Glutamatergic neuron (in vitro differentiated cells): ENCODE measurements at places on chromosomes 4 and X.

DNA sequence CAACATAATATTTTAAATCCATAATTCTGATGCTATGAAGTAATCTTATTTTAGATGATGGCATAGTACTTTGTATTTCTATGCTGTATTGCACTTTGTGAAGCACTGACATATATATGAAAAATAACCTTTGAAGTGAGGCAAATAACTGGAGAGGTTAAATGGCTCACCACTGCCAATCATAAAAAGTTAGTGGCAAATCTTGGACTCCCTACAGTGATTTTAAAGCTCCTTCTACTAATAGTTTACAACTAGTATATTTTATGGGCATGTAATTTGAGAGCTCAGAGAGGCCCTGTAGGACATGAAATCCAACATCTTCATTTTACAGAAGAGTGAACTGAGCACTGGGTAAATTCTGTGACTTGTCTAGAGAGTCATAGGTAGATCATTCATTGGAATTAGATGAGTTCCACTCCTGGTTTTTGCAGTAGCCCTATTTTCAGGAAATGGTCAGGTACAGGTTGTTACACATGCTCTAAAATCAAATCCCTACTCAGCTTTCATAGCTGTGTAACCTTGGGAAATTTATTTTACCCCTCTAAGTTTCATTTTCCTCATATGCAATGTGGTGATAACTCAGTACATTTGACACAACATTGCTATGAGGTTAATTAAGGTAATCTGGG, 804 bp upstream of the GC start:
- DNase-seq = no peak

- DNase-seq = no peak
Measured at GRCh38 chr4:165359506-165359905, 19.3 kb upstream of the CPE start.

DNA sequence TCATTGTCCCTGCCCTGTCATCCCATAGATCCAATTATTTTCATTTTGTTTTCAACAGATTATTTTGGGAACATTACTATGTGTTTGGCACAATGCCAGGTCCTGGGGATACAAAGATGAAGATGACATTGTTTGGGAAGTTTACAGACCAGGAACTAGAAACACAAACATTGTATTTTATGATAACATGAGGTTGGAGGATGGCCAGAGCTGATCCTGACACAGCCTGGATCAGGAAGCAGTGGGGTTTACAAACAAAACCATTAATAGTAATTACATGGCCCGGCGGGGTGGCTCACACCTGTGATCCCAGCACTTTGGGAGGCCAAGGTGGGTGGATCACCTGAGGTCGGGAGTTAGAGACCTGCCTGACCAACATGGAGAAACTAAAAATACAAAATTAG, 29.9 kb downstream of the CLRN2 start:
- DNase-seq = no peak

DNA sequence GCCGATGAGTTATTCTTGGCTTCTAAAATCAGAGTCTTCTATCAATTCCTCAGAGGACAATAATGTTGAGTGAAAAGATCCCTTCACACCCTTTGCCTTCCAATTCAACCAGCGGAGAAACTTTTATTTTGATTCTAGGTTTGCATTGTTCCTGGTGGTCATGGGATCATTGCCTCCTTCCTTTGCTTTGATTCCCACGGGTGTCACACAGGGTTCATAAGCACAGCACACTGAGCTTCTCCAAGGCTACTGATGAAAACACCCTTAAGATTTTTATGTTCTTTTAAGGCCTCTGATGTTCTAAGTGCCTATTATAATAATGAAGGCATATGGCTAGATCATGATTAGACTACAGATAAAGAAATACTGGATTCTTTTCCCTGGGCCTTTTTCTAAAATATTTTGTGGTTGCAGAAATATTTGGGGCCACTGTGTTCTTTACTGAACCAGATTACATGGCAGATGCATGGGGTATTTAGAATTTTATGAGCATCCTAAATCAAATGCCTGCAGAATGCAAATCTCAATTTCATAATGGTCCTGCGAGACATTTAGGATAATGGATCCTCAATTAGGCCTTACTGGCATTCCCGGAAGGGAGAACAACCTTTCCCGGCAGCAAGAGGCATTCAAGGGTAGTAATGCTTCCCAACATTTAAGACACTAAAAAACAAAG, 43.9 kb upstream of the FGFBP2 start:
- DNase-seq = no peak

DNA sequence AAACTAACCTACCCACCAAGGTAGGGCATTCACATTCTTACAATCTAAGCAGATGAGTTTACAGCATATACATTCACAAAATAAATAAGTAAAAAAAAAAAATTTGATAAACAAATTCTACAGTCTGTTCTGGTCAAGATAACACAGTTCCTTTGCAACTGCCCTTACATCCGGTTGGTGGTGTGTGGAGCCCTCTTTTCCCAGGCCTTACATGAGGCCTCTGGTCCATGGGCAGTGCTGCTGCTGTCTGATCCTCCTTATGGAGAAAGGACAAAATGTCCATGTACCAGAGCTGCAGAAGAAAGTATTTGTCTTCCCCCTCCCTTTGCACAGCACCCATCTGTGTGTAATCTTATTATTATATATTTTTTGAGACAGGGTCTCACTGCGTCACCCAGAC, 2.2 kb upstream of the SEPTIN11 start:
- DNase-seq = no peak

GRCh38 chr4:59247032-59247431, 1953.1 kb upstream of the ADGRL3 start:
- DNase-seq = no peak

DNA sequence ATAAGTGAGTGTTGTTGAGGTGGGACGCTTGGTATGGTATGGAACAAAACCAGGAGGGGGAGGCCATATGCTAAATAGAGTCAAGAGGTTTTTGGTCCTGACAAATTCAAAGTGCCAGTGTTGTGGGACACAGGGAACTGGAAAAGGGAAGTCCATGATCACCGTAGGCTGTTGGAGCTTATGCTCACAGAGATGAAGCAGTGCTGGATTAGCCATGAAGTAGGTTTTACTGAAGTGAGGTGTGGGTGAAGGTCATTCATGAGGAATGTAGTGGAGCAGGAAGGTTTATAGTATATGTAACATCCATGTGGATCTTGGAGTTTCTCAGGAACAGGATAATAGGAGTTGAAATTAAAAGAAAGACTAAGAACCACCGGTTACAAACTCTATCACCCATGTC, 256.1 kb upstream of the PITX2 start:
- no peak for DNase-seq

DNA sequence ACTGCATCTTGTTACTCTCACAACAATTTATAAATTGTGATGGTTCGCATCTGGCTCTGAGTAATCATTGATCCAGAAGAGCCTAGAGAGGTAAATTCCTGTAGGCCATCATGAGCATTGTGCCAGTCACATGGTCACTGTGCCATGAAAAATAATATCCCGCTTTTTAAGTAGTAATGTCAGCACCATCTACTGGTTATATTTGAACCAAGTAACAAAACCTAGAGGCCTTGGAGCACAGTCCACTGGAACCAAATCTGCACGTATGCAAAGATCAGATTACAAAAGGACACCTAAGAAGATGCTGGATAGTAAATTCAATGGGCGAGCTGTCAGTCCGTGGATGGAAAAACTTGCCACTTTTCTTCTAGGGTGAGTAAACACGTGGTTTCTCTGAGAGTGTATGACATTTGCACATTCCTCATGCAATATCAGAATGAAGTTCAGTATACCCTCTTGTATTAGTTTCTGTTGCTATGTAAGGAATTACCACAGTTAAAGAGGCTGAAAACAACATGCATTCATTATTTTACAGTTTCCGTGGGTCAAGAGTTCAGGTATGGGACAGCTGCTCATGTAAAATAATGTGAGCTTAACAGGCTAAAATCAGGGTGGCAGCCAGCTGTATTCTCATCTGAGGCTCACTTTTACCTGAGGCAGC, 26.8 kb downstream of the FAM114A1 start:
- no peak for DNase-seq

GRCh38 chr4:2961811-2962441, 1.3 kb downstream of the NOP14 start:
- no peak for DNase-seq

DNA sequence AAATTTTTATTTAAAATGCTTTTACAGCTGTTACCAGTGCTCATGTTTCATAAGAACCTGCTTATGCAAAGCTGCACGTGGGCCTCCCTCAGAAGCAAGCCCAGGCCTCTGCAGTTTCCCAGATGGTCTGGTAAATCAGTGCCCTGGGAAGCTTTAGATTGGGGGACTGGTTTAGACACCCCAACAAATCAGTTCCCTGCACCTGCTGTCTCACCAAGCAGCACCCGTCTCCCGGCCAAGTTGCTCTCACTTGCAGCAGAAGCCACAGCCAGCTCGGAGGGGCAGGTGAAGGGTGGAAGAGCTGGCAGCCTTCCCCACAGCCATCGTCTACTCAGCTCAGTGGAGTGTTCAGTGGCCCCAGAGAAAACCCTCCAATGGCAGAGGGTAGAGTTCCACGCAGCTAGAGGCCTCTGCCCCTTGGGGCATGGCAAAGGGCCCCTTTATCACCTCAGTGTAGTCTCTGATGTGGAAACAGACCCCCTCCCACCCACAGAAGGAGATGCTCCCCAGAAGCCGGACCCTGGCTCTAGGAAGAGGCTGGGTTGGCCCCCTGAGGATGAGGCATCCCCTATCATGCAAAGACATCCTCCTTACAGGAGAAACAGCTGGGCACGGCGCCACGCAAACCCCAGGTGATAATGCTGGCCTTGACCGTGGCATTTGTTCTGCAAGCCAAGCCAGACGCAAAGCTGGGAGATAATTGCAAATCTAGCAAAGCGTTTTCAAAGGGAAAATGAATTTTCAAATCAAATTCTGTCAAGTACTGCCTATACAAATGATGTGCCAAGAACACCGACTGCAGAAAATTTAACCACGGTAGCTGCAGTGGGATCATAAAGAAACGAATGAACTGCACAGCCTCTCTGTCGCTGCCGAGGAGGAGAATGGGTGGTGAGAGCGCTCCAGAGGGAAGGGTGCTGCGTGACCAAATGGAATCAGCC, 51.9 kb downstream of the ZFYVE28 start:
- no peak for DNase-seq

DNA sequence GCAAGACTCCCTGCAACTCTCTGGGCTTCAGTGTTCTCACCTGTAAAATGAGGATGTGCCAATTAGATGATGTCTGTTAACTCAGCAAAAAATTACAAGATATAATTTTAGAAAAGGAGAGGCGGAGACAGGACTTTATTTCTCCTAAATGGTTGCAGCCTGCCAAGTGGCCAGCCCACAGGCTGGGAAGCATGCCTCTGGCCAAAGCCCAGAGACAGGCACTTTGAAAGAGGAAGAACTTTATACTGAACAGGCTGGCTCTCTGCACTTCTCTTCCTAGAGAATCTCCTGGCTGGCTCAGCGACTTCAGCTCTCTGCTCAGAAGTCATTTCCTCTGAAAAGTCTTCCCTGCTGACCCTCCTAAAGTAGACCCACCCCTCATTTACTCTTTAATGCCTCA, 3.7 kb downstream of the PRDM5 start:
- no peak for DNase-seq

DNA sequence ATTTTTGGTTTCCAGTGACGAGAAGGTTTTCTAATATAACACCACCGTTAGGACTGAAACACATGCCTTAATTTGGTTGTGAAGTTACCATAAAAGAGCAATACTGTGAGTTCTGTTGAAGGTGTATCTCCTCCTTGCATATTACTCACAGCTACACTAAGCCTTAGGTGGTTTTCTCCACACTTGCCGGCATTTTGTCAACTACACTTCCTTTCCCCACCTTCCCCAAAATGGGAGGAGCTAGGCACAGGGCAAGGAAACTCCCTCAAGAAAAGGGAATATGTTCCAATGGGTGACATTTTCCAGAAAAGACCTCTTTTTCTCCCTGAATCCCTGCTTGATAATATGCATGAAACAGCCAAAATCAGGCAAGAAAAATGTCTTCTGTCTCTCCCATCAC, 44.8 kb downstream of the RELL1 start:
- no peak for DNase-seq

DNA sequence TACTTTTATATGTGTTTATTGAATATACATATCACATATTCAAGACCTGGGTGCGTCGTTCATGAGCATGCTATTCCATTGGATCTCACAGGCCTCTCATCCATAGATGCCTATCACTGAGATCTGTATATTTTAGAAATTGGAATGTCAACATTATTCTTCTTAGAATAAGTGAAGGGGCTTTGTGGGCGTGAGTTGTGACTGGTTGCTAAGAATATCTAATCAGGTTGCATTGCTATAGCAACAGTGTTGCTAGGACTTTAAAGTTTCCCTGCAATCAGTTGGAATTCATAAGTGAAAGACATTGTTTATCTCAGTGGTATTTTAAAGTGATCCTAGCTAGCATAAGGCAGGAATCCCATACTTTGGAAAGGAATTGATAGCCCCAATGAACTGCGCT, 36.7 kb upstream of the ANK2 start:
- no peak for DNase-seq

DNA sequence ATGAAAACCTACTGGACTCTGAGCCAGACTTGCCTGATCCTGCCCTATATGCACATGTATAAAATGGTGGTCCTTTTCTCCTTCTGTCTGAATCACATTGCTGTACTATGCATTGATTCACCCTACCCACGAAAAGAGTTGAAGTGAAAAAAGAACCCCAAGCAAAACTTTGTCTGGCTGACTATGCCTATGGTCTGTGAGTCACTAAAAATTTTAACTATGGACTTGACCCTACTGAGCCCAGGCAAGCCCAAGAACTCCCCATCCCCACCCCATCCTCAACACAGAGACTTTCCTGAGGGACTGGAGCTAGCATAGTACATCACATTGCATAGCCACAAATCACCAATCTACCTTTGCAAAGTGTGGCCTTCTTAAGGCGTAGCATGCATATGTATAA, 116.6 kb upstream of the TENM3 start:
- DNase-seq = no peak

DNA sequence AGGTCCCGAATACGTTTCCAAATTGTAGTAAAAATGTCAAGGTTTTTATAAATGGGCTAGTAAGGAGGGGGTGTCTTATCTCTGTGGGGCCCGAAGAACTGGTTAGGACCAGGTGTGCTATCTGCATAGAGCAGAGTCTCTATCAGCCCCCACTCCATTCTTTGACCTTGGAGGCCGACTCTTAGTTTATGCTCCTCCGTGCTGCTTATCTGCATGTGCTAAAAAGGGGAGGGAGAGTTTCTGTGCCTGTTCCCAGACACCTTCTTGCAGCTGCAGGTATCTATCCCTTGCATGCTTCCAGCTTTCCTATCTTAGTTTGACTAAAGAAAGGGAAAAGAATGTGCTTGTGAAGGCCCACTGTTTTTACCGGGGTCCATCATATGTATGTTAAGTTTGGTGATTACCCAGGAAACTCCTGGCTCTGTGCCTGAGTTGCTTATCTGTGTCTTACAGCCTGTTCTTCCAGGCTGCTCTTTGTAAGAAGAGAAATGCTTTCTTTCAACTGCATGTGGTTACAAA, 28.6 kb upstream of the NAF1 start:
- no peak for DNase-seq

DNA sequence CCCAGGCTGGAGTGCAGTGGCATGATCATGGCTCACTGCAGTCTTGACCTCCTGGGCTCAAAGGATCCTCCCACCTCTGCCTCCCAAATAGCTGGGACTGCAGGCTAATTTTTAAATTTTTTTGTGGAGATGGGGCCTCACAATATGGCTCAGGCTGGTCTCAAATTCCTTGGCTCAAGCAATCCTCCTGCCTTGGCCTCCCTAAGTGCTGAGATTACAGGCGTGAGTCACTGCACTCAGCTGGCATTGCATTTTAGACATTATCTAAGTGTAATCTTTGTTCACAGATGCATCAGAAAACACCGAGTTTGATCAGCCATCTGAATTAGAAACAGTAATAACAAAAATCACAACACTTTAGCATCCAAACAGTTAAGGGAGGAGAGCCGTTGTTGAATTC, 53.4 kb upstream of the CBR4 start:
- DNase-seq = no peak

GRCh38 chr4:173130687-173131086, 37.9 kb upstream of the GALNT7 start:
- no peak for DNase-seq
